ENCODE measurements at places on chromosomes 5 and 9.

DNA sequence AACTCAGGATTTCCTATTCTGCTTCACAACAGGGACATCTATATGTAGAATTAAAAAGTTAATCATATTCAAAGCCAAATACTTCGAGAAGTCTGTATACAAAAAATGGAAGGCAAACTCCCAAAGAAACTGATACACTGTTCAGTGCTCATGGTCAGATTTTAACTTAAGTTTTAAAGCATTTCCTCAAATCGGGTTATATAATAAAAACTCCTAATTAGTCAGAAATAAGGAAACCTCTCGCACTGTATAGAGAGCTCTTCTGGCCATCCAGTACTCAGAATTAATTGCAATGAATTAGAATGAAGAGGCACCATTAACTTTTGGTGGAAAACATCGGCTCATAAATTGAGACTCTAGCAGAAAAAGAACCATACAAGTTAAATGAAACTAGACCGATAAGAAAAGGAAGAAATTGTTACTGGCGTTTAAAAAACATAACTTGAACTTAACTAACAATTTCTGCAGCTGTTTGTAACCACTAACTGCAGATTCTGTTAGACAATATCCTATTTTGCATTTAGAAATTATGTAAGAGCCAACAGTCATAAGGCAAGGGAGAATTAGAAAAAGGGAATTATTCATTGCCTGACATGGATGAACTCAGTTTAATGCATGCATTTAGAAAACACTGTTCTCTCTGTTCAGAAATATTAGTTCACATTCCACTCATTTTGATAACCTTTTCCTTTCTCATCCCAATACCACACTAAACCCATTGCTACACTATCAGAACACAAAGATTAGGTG is 96.6 kb downstream of the FNBP1 start:
- DNase-seq, result no peak

- peak; percentile 68 for DNase-seq
Observed at GRCh38 chr9:121954477-121955140, 138.5 kb downstream of the TTLL11 start.

- DNase-seq, result no peak
Observed at GRCh38 chr9:35660966-35661415, 2.9 kb downstream of the CCDC107 start.

- DNase-seq, result no peak
Observed at GRCh38 chr9:17963498-17963897, 384.6 kb downstream of the SH3GL2 start.

- no peak for DNase-seq
Observed at GRCh38 chr9:22211588-22212360, 202.7 kb upstream of the CDKN2B start.

All from suprapubic skin (tissue), 4 donors.